Fibroblast of lung (primary cell): ENCODE measurements at places on chromosomes 7 and 10. TPM values are rescaled to one million over a fixed set of nuclear protein-coding genes. Genes with fewer than 3 reads are reported as not detected.

SERPINE1 gene
- 41.3 and 167 TPM in 2 replicates for total RNA-seq

VAX1 gene
- not detected in 2 replicates for total RNA-seq

PIK3AP1 gene
- 0.17 and 0.26 TPM in 2 replicates for total RNA-seq

NPC1L1 gene
- under 0.01 TPM in 2 replicates for total RNA-seq

STEAP1 gene
- 60.9 and 69.9 TPM in 2 replicates for total RNA-seq

TRIM50 gene
- not detected in 2 replicates for total RNA-seq

MYL7 gene
- total RNA-seq: not detected in 2 replicates

CLCN1 gene
- total RNA-seq: under 0.01 TPM in 2 replicates

DPYSL4 gene
- 0.26 and 0.83 TPM in 2 replicates for total RNA-seq

SEPHS1 gene
- total RNA-seq: 23.9 and 27.4 TPM in 2 replicates

NAMPT gene
- 155 and 175 TPM in 2 replicates for total RNA-seq

SEMA3E gene
- 1.5 and 2.0 TPM in 2 replicates for total RNA-seq

HYAL4 gene
- total RNA-seq: not detected in 2 replicates

OR9A2 gene
- not detected in 2 replicates for total RNA-seq

COL1A2 gene
- total RNA-seq: 2,400 and 2,928 TPM in 2 replicates

CTTNBP2 gene
- total RNA-seq: 4.4 and 8.3 TPM in 2 replicates

HOXA1 gene
- 0.50 and 0.51 TPM in 2 replicates for total RNA-seq

SPDYE9 gene
- total RNA-seq: not detected in 2 replicates

GRID1 gene
- 0.33 and 0.51 TPM in 2 replicates for total RNA-seq

PTN gene
- total RNA-seq: 13.9 and 30.2 TPM in 2 replicates

SOSTDC1 gene
- total RNA-seq: under 0.01 TPM in 1 of 2 replicates, not detected in the other

DNA sequence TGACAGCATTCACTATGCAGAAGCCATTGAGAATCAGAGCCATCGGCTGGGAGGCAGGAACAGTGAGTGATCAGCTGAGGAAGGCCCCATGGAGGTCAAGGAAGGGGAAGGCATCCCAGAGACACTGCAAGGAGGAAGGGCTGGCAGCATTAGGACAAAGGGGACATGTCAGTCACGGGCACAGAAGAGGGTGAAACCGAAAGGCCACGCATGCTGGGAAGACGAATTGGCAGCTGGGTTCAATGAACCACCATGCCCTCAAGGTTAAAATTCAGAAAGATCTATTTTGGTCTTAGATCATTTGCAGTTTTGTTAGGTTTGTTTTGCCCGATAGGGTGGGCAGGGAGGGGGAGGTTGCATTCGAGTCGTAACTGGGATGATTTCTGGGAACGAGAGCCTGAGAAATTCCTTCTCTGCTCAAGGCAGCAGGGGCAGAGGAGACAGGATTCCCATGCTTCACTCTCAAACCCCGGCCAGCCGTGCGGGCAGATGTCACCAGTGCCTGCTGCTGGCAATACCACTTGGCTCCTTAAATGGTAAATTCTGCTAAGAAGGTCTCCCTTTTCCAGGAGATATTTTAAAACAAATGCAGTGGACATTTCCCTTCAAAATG, 57.7 kb downstream of the ASB13 start:
- no peak for DNase-seq

GRCh38 chr7:64890761-64891362, 12.2 kb upstream of the ZNF273 start:
- no peak for DNase-seq

DNA sequence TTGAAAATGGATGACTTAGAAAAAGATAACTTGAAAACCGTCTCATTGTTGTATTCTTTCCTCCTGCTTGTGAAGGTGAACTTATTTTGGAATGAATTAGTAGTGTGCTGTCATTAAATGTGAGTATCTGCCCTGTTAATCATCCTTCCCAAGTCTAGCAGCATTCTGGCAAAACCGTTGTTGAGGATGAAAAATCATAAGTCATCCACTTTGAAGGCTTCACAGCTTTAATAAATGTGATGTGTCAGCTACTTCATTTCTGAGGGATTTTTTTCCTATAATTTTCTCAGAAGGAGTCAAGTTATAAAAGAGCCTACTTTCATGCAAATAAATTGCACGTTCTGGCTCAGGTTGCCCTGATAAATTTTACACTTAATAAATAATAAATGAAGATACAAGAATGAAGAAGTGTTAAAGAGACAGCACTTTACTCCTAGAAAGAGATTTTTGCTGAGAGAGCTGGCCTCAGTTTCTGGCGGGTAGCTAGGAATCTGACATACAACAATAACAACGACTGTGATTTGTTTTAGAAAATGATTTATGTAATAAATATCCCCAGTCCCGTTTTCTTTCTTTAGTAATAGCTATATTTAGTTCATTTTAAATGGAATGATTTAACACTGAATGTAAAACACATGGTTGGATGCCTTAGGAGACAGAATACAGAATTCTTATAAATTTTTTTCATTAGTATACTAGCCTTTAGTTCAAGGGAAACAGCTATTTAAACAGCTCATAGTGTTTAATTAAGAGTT, 516.5 kb upstream of the KLF6 start:
- DNase-seq: peak; percentile 17

DNA sequence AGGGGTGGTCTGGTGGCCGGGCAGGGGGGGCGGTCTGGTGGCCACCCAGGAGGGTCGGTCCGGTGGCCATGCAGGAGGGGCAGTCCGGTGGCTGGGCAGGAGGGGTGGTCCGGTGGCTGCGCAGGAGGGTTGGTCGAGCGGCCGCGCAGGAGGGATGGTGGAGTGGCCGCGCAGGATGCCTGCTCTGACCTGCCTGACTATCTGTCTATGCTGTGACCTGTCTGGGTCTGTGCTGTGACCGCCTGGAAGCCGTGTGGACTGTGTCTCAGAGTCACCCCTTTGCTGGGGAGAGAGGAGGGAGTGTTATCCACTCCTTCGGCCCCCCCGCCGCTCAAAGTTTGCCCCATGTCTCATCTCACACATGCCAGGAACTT, 113.2 kb downstream of the ACTR3B start:
- no peak for DNase-seq

DNA sequence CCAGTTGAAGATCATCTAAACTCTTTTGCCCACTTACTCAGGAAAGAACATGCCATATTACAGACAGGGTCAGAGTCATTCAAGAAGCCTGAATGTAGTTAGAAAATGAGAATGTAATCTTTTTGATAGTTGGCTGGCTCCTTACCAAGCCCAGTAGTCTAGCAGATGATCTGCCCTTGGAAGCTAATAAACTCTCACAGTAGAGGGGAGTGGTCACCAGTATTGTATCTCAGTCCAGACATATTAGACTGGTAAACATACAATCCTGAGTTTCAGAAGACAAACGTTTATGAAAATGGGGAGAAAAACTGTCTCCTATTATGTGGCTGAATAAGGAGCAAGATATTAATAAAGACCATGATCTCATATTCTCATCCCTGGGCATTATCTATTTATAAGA, 65.3 kb downstream of the SEPTIN7 start:
- DNase-seq: no peak

DNA sequence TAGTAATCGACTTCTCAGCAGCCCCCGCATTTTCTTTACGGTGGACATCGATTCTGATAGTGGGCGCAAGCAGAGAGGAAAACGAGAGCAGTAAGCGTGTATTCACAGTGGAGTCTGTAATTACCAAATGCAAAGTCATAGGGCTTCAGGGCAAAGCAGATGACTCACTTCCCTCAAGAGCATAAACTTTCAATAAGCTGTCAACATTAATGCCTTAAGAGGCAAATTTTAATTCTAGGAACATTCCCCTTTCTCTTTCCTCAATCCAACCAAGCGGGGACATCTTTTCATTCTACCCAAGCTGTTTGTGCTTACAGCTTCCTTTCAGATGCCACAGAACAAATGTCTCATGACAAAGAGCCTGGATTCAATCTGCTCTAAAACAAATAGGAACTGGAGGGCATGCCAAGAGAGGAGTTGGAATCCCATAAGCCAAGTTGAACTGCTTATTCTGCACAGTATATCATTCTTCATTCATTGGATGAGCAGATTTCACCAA, 48.6 kb downstream of the MALSU1 start:
- DNase-seq: peak; percentile 89

GRCh38 chr7:100642534-100642907, 1.2 kb upstream of the TFR2 start:
- no peak for DNase-seq

DNA sequence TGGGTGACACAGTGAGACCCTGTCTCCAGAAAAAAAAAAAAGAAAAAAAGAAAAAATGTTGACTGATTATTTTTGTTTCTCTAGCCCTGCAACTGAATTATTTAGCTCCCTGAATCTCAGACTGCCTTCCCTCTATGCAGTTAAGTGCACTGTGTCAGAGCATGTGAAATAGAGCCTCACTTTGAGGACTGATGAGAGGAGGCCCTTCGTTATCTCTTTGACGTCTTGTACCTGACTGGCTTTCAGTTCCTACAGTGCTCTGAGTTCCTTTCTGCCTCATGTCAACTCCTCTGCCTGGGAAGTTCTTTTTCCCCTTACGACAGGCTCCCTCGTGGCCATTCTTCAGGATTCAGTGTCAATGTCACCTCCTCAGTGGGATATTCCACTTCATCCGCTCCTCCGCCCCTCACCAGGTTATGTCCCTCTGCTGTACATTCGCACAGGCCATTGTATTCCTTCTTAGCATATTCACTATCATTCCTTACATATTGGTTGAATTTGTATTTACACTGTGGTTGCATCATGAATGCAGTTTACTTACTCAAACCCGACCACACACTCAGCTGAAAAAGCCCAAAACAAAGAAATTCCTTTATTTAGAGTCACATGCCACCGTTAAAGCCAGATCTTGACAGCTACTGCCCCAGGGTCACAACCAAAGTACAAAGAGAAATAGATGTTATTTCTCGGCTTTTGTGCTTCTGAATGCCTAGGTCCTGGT, 18.1 kb upstream of the CAMK2G start:
- DNase-seq: peak; percentile 80

DNA sequence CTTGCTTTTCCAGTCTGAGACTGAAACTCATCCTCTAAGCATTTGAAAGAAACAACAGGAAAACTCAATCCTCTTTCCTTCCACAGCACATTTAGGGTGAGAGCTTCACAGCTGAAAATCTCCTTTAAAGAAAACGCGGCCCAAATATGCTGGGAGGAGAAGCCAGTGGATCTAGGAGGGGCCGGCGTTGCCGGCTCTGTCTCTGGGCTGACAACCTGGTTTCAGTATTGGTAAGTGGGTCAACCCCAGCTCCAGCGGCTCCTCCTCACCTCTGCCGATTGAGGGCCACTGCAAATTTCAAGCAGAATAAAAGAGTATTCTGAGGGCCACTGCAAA, 75.3 kb upstream of the CPXM2 start:
- DNase-seq: no peak

- no peak for DNase-seq
These were observed 26.5 kb downstream of the KIAA1217 start for GRCh38 chr10:24235471-24235870.

DNA sequence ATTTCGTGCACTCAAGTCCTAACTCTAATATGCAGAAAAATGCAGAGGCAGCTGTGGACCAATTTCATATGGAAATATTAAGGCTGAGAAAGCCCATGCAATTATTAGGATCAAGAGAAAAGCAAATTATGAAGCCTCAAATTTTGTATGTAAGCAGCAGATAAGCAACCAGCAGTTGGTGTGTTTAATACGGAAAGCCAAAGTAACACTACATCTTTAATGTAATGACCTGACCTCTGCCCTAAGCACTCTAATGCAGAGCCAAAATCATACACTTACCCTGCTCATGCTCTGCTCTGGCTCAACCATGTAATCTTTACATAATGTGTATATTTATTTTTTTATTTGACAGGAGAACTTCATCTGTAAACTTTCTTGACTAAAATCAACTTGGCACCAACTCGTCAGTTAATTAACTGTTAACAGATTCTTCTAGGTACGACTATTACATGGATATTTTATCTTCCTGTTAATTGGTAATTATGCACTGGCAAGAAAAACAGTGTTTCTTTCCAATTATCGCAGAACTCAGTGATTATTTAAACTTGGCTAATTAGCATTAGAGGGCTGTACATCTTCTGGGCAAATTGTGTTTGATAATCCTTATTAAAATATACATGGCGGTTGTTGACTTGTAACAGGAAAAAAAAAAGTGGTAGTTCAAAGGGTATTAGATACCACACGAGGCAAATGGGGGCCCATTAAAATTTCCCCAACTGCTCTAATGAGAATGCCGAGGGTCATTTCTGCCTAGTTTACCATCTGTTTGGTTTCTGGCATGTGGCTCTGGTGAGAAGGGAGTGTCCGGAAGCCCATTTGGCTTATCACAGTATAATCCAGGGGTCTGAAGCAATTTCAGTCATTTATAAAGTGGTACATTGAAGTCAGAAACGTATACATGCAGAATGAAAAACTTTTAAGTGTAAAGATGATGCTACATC, 94.5 kb downstream of the RELN start:
- DNase-seq: no peak

- DNase-seq: no peak
These were observed 41.1 kb upstream of the FAM133B start for GRCh38 chr7:92631067-92631849.

GRCh38 chr7:37698276-37698675, 14.7 kb downstream of the GPR141 start:
- DNase-seq: no peak

DNA sequence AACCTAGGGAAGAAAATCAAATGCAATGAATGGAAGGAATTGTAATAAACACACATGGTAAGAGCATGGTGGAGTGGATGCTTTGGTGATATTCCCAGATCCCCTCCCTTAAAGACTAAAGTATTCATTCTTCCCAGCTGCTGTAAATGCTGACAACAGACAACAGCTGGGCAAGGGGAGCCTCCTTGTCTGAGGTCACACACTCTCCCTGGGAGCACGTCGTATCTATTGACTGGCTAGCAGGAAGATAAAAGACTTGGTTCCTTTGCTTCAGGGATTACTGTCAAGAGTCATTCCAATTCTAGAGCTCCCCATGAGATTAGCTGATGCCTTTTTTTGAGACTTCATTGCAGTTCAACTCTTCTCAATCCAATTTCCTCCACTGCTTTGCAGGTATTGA, 443.5 kb upstream of the ETV1 start:
- no peak for DNase-seq

GRCh38 chr10:79947083-79947415, 1.9 kb downstream of the SFTPD start:
- no peak for DNase-seq

- no peak for DNase-seq
These were observed 7.9 kb downstream of the PRPF18 start for GRCh38 chr10:13594641-13595040.

- DNase-seq: no peak
These were observed 19.1 kb upstream of the KDM7A start for GRCh38 chr7:140195859-140196258.

GRCh38 chr10:122328676-122329075, 45.8 kb upstream of the PLEKHA1 start:
- DNase-seq: no peak

DNA sequence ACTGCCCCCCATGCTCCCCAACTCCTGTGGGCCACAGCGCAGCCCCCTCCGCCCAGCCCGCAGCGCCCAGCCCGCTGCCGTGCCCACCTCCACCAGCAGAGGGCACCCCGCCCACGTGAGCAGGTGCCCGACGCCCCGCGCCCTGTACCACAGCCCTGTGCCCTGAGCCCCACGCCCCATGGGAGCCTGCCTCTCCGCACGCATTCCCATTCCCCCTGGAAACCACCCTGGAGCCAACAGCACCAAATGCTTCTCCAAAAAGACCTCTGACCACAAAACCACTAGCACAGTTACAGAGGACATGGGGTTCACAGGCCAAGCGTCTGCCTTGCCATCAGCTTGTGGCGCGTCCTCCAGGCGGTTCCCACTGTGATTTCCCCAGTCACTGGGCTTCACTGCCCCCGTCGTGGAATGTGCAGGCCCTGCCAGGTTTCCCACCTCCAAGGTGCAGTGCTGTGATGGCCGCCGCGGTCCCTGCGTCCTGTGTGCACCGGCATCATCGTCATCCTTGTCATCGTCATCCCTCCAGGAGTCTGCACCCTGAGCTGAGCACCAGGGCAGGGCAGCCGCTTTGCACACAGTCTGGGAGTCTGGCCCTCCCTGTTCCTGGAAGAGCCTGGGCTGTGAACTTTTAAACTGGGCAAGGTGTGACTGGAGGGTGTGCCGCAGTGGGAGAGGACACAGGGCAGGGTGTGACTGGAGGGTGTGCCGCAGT, 61.7 kb downstream of the PWWP2B start:
- DNase-seq: no peak
